ENCODE measurements at places on chromosomes 11 and 22. TPM values are rescaled to one million over a fixed set of nuclear protein-coding genes. Genes with fewer than 3 reads are reported as not detected.

DNA sequence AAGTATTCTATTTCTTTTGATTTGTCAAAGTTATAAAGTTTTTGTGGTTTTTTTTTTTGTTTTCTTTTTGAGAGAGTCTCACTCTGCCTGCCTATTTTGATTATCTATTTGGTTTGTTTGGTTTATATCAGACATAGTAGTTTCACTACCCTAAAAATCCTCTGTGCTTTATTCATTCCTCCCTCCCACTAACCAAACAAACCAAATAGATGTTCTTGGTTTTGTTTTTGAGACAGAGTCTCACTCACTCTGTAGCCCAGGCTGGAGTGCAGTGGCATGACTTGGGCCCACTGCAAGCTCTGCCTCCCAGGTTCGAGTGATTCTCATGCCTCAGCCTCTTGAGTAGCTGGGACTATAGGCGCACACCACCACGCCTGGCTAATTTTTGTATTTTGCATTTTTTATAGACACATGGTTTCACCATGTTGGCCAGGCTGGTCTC lies 67.9 kb downstream of the ENTHD1 start:
- no peak overlapping the region for H3K27ac ChIP-seq
- H3K4me1 ChIP-seq, result no peaks in the 10 kb centered on the region
- H3K4me3 ChIP-seq, result no peak overlapping the region
- DNase-seq, result no peak
- H3K36me3 ChIP-seq, result no peaks in the 10 kb centered on the region
- no peaks in the 10 kb centered on the region for H3K27me3 ChIP-seq

GRCh38 chr11:71505781-71506180 lies 21.3 kb upstream of the KRTAP5-7 start:
- DNase-seq, result no peak
- H3K4me1 ChIP-seq, result no peaks in the 10 kb centered on the region
- H3K27me3 ChIP-seq, result no peaks in the 10 kb centered on the region
- H3K4me3 ChIP-seq, result no peak overlapping the region
- H3K36me3 ChIP-seq, result no peaks in the 10 kb centered on the region
- H3K27ac ChIP-seq, result no peak overlapping the region

- DNase-seq, result no peak
- H3K4me3 ChIP-seq, result no peak overlapping the region
- no peaks in the 10 kb centered on the region for H3K36me3 ChIP-seq
- peaks cover 5% of the 10 kb centered on the region for H3K4me1 ChIP-seq
- no peaks in the 10 kb centered on the region for H3K27me3 ChIP-seq
- H3K27ac ChIP-seq, result no peak overlapping the region
Measured at GRCh38 chr22:28348613-28349609, 330.7 kb downstream of the TTC28 start.

GRCh38 chr11:55854704-55855103 lies 16.2 kb downstream of the OR5D16 start:
- H3K4me1 ChIP-seq, result no peaks in the 10 kb centered on the region
- no peaks in the 10 kb centered on the region for H3K27me3 ChIP-seq
- no peaks in the 10 kb centered on the region for H3K36me3 ChIP-seq
- no peak for DNase-seq
- H3K27ac ChIP-seq, result no peak overlapping the region
- no peak overlapping the region for H3K4me3 ChIP-seq

GRCh38 chr11:30392221-30392784 lies 69.4 kb downstream of the ARL14EP start:
- H3K4me3 ChIP-seq, result no peak overlapping the region
- no peaks in the 10 kb centered on the region for H3K36me3 ChIP-seq
- no peaks in the 10 kb centered on the region for H3K4me1 ChIP-seq
- no peak for DNase-seq
- H3K27ac ChIP-seq, result no peak overlapping the region
- no peaks in the 10 kb centered on the region for H3K27me3 ChIP-seq

DNA sequence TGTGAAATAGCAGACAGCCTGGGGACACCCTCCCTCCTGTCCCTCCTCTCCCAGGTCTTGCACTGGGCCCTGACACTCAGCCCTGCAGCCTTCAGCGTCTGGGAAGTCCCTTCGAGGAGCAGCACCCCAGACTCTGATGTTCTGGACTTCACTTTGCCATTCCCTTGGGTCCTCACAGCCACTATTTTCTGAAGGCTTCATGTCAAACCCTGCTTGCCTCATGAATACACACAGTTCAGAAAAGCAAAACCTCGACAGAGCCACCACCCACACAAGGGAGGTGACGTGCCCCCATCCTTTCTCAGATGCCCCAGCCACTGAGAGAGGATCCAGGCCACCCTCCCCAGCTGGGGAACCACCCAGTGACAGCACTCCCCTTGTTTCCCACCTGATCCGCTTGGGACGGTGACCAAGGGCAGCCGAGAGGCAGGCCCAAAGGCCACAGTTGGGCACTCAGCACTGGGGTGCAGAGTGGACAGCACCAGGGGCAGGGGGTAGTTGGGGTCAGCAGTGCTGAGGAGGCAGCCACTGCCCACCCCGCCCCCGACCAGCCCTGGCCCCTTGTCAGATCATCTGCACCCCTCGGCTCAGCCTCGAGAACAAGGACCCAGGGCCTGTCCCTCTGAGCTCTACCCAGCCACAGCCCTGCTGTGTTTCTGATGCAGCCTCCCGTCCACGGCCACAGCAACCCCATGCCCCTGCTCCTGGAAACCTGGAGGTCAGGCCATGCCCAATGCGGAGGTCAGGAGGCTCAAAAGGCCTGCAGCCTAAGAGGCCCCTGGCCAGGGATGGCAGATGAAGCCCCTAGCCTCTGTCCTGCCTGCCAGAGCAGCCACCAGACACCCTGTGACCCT lies 3.1 kb upstream of the TNNT3 start:
- no peak overlapping the region for H3K27ac ChIP-seq
- DNase-seq, result peak; percentile 22
- no peaks in the 10 kb centered on the region for H3K27me3 ChIP-seq
- H3K4me3 ChIP-seq, result no peak overlapping the region
- H3K36me3 ChIP-seq, result no peaks in the 10 kb centered on the region
- no peaks in the 10 kb centered on the region for H3K4me1 ChIP-seq

ARRB1 gene
- total RNA-seq, result 23.1 TPM

DNA sequence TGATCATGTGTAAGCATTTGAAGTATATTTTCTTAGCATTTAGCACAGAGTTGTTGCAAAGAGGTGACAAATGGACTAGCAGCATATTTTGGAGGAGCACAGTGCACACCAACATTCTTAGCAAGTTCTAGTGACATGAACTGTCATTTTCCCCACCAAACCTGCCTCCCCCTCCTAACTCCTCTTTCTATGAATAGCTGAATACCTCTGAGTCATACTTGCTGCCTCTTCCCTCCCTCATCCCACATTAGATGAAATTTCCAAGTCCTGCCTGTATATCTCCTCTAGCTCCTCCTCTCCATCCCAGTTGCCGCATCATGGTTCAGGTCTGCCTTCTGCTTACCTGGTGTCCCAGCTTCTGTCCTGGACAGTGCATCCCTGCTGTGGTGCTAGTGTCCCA lies 7.2 kb downstream of the OSBP2 start:
- H3K4me3 ChIP-seq, result no peak overlapping the region
- no peak overlapping the region for H3K27ac ChIP-seq
- H3K27me3 ChIP-seq, result no peaks in the 10 kb centered on the region

GPR83 gene
- total RNA-seq, result not detected

DNA sequence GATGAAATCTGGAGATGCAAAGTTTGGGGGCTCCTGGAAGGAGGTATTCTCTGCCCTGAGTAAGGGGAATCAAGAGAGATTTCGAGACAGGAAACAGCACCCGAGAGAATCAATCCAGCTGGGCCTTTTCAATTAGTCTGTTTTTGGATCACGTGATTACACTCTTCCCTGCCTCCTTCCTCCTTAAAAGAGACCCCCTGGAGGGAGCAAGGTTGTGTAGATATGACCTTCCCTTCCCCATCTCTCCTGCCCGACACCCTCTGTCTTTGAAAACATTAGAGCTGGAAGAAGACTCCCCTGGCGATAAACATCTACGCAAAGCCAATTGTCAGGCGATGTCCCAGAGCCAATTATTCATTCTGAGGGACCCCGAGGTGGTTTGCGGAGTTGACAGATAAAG lies 407.9 kb downstream of the MIAT start:
- no peak overlapping the region for H3K4me3 ChIP-seq
- DNase-seq, result no peak
- no peaks in the 10 kb centered on the region for H3K36me3 ChIP-seq

DNA sequence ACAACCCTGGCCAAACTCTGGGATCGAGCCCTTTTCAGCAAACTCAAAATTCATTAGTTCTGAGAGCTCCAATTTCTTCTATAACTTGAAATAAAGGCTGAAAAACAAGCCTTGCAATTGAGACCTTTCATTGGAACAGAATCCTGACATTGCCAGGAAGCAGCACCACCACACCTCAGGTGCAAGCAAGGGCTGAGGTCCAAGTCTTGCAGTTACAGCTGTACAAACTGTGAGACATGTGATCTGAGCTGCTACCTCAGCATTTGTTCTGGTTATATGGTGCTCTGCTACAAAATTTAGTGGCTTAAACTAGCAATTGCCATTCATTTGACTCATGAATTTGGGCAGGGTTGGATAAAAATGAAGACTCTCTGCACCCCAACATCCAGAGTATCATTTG lies 18.1 kb downstream of the OR5AS1 start:
- H3K36me3 ChIP-seq, result no peaks in the 10 kb centered on the region
- no peak overlapping the region for H3K27ac ChIP-seq

LGALS12 gene
- not detected for total RNA-seq

- H3K4me3 ChIP-seq, result no peak overlapping the region
- DNase-seq, result no peak
- H3K27ac ChIP-seq, result no peak overlapping the region
- H3K4me1 ChIP-seq, result no peaks in the 10 kb centered on the region
- H3K36me3 ChIP-seq, result no peaks in the 10 kb centered on the region
Measured at GRCh38 chr22:22670076-22670795, 25.8 kb downstream of the GGTLC2 start.

SERHL2 gene
- total RNA-seq, result 4.4 TPM

- H3K27me3 ChIP-seq, result no peaks in the 10 kb centered on the region
- DNase-seq, result no peak
- H3K4me3 ChIP-seq, result no peak overlapping the region
- no peaks in the 10 kb centered on the region for H3K4me1 ChIP-seq
- H3K36me3 ChIP-seq, result no peaks in the 10 kb centered on the region
Measured at GRCh38 chr11:67996051-67996450, 7.8 kb downstream of the UNC93B1 start.

GRCh38 chr11:5349550-5349949 lies 1.8 kb upstream of the OR51B6 start:
- H3K36me3 ChIP-seq, result no peaks in the 10 kb centered on the region
- H3K4me1 ChIP-seq, result no peaks in the 10 kb centered on the region
- H3K27ac ChIP-seq, result no peak overlapping the region
- H3K27me3 ChIP-seq, result no peaks in the 10 kb centered on the region

DNA sequence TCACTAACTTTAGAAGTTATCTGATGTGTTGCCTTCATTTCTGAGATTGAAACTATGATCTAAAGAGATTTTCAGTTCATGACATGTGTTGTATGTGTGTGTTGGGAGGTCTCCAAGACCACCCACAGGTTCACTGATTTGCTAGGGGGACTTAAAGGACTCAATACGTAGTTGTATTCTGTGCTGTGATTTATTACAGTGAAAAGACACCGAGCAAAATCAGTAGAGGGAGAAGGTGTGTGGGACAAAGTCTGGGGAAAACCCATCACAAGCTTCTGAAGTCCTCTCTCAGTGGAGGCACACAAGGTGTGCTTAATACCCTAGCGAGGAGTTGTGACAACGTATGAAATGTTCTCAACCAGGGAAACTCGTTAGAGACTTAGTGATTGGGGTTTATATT lies 35.6 kb downstream of the RNF169 start:
- DNase-seq, result no peak
- H3K4me3 ChIP-seq, result no peak overlapping the region
- H3K27me3 ChIP-seq, result no peaks in the 10 kb centered on the region
- no peak overlapping the region for H3K27ac ChIP-seq

DNA sequence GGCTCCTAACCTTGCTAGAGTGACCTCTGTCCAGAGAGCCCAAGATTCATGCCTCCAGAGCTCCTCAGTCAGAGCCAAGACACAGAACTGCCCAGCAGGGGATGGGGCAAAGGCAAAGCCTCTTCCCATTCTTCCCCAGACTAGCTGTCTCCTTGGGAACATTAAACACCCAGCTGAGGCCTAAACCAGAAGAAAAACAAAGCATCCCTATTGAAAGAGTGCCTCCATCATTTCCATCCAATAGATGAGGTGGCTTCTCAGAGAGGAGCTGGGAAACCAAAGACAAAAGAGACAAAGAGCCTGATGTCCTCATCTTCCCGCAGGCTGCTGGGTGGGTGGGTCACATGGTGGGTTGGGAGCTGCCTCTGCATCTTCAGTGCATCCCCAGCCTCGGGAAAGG lies 37.4 kb downstream of the COMMD9 start:
- no peaks in the 10 kb centered on the region for H3K27me3 ChIP-seq
- H3K4me1 ChIP-seq, result no peaks in the 10 kb centered on the region
- H3K27ac ChIP-seq, result no peak overlapping the region
- H3K4me3 ChIP-seq, result no peak overlapping the region

- no peak overlapping the region for H3K27ac ChIP-seq
- no peak for DNase-seq
- no peaks in the 10 kb centered on the region for H3K36me3 ChIP-seq
- no peak overlapping the region for H3K4me3 ChIP-seq
- H3K4me1 ChIP-seq, result no peaks in the 10 kb centered on the region
Measured at GRCh38 chr11:132644520-132645239, 887.6 kb downstream of the OPCML start.

DNA sequence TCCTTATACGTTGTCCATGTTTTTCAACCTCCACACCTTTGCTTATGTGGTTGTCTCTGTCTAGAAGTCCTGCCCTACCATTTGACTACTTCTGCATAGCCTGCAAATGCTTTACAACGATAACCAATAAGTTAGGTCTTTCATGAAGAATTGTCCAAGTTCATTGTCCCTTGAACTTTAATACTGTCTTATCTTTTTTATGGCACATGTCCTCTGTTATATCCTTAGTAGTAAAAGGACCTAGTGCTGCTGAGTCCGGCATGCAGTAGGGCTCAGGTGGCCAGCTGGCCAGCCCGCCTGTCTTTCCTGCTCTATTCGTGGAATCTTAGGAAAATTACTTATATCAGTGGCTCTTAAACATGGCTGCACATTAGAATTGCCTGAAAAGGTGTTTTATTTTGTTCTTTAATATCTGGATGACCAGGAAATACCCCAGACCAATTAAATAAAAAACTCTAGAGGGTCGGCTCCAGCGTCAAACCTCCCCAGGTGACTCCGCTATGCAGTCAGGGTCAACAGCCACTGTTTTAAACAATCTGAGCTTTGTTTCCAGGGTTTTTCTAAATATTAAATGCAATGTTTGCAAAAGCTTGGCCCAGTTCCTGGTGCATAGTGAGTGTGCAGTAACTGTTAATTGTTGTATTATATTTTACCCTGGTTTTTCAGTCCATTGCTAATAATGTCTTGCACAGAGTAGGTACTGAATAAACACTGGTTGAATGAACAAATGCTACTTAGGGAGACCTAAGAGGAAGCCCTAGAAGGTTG lies 64.6 kb upstream of the SESN3 start:
- H3K27ac ChIP-seq, result no peak overlapping the region
- H3K4me3 ChIP-seq, result no peak overlapping the region
- no peaks in the 10 kb centered on the region for H3K27me3 ChIP-seq
- DNase-seq, result no peak
- no peaks in the 10 kb centered on the region for H3K36me3 ChIP-seq

- H3K27me3 ChIP-seq, result no peaks in the 10 kb centered on the region
- no peak overlapping the region for H3K27ac ChIP-seq
- no peaks in the 10 kb centered on the region for H3K4me1 ChIP-seq
- no peaks in the 10 kb centered on the region for H3K36me3 ChIP-seq
- H3K4me3 ChIP-seq, result no peak overlapping the region
Measured at GRCh38 chr11:119384332-119384731, 2.8 kb upstream of the USP2 start.
